Inflammatory macrophage treated with lipopolysaccharide for 1 hour (primary cell): ENCODE measurements at places on chromosomes 5 and 9.

DNA sequence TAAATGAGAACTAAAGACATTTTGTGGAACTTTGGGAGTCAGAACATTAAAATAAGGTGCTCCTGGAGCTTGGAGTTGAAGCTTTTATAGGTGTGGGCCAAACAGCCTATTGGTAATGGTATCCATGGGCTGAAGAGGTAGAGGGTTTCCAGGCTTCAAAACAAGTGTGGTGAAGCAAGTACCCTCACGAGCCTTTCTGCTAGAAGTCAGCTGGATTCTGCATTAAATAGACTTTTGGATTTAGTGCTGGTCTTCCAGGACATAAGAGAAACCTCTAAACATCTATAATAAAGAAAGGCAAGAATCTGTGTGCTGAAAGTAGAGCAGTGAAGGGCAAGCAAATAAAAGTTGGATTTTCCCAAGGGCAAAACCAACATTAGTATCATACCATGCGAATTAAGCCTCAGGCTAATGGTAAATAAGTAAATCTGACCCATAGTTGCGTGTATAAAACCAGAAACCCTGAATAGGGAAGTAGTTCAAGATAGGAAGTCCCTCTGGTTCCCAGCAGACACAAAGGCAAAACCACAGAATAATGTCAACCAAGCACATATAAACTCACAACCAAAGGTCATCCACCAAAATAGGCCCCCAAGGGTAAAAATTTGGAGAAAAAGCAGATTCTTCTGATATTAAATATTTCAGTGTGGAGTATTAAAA, 306.3 kb downstream of the TLE4 start:
- peak; percentile 79 for DNase-seq

GRCh38 chr5:153157156-153157555, 333.3 kb upstream of the GRIA1 start:
- DNase-seq = no peak

DNA sequence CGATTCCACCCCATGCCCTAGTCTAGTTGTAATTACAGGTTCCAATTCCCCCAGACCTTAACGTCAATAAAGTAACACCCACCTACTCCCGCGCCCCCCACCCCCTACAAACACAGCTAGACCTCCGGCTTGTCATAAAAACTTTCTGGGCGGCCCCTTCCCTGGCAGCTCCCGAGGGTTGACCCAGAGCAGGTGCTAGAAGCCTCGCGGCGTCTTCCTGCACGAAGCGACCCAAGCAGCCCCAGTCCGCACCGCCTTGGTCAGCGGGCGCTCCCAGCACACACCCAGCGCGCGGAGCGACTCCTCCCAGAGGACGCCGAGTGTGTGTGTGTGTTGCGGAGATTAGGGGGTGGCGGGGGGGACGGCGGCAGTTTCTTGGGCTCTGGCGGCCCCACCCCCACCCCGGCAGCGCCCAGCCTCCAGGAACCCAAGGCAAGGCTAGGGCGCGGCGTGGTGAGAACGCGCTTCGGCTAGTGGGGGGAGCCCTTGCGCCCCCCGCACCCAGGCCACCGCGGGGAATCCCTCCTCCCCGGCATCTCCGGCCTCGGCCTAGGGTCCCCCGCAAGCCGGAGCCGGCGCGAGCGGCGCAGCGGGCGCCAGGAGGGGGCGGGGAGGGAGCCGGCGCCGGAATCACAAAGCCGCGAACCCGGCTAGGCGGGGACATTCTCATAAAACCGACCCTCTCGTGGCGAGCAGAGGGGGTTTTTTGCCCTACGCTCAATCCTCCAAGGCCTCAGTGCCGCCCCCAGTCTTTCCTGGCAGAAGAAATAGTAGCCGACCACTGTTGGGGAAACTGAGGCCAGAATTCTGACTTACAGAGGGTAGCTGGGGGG, 2.2 kb downstream of the PCDH1 start:
- DNase-seq = no peak

GRCh38 chr9:132241840-132242620, 80.2 kb downstream of the NTNG2 start:
- DNase-seq = peak; percentile 47

GRCh38 chr5:1380011-1380817, 35.3 kb upstream of the CLPTM1L start:
- no peak for DNase-seq

DNA sequence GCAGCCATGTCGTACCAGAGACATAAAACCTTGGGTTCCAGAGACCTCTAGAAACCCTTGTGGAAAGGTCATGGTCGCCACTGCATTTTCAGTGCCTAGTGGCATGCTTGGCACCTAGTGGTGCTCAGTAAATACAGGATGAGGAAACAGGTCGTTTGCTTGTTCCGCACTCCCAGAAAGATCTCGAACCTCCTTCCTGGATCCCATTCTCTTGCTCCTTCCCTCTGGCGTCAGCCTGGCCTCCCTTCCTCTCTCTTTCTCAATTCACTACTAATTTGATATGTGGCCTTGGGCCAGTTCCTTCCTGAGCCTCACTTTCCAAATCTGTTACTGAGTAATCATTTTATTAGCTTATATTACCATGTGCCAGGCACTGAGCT, 4.4 kb downstream of the NDST1 start:
- DNase-seq = no peak

DNA sequence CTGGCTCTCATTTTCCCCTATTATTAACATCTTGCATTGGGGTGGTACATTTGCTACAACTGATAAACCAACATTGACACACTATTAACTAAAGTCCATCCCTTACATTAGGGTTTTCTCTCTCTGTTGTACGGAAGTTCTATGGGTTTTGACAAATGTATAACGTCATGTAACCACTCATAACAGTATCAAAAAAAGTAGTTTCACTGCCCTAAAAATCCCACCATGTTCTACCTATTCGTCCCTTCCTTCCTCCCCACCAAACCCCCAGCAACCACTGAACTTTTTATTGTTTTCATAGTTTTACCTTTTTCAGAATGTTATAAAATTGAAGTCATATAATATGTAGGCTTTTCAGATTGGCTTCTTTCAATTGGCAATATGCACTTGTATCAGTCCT, 40.1 kb downstream of the MLLT3 start:
- no peak for DNase-seq

DNA sequence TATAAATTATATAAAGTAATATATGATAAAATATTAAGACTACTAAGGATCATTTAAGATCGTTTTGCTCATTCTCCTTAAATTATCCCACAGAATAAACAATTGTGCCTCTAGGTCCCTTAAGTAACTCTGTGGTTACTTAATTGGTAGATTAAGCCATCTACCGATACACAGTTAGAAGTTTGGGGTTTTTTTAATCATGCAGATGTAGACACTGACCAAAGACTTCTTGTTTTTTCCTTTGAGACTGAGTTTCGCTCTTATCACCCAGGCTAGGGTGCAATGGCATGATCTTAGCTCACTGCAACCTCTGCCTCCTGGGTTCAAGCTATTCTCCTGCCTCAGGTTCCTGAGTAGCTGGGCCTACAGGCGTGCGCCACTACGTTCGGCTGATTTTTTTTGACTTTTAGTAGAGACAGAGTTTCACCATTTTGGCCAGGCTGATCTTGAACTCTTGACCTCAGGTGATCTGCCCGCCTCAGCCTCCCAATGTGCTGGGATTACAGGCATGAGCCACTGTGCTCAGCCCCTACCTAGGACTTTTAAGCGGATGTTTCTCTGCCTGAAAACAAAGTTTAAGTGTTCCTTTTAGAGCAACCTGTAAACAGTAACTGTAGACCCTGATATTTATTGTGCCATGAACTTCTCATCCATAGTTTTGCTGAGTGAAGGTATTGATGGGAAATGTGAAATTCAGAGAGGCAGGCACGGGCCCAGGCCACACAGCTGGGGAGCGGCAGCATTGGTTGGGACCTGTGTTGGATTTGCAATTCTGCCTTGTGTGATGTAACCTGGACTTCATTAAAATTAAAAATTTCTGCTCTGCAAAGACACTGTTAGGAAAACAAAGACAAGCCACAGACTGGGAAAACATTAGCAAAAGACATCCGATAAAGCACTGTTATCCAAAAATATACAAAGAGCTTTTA, 11.6 kb downstream of the CEL start:
- DNase-seq = peak; percentile 5

DNA sequence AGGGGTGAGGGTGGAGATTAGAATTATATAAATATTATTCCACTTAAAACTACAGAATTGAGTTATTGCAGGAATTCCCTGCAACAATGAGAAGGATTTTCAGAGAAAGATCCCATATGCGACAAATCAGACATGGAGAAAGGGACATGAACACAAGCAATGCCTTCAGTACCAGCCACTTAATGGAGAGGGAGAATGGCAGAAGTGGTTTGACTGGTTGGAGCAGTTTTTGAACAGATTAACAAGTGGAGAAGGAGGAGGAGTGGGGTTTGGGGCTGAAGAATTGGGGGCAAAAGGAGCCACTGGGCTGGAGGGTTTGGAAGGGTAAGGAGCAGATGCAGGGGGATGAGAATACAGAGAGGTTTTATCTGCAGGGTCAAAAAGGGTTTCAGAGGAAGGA, 620.9 kb upstream of the PTPRD start:
- DNase-seq = no peak

GRCh38 chr5:118247458-118247857, 740.9 kb downstream of the DTWD2 start:
- no peak for DNase-seq

- DNase-seq = peak; percentile 79
Measured at GRCh38 chr9:134698587-134699342, 57.2 kb downstream of the COL5A1 start.

DNA sequence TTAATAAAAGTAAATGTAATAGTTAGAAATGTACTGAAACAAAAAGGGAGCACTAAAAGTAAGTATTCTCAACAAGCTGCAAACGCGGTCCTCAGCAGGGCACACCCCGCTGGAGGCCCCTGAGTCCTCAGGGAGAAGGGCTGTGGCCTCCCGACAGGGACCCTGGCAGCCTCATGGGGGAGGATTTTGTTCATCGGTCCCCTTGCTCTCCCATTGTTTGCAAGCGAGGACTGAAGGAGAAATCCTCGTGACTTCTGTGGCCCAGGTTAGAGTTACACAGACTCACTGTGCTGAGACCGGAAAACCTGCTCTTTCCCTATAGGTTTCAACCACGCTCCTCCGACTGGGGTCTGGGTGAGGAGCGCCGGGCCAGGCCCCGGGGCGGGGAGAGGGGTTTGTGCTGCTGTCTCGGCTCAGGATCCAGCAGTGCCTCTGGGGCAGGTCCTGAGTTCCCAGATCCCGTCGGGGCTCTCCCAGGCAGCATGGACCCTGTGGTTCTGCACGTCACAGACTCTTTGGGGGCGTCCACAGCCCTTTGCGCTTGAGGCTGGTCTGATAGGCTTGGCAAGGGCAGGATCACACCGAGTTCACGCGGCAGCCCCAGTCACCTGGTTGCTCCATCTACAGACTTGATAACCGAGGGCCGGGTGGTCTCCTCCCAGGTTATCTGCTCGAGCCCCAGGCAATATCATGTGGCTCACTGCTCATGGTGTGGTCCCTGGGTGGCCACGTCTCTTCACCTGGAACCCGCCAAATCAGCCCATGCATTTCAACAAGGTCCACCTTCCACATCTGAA, 38.8 kb downstream of the MRPL36 start:
- DNase-seq = no peak

GRCh38 chr9:117825609-117826347, 121.6 kb downstream of the TLR4 start:
- DNase-seq = peak; percentile 64

DNA sequence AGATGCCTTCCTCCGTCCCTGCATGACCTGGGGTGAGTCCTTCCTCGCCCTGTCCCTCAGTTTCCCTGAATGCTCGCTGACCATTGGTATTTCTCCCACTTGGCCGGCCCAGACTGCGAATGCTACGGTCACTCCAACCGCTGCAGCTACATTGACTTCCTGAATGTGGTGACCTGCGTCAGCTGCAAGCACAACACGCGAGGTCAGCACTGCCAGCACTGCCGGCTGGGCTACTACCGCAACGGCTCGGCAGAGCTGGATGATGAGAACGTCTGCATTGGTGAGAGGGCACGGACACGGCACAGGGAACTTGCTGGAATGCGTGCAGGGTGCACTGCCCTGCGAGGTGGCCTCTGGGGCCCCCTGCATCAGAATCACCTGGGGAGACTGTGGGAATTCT, 77.1 kb downstream of the NTNG2 start:
- no peak for DNase-seq

GRCh38 chr9:87100001-87100400, 152.7 kb upstream of the GAS1 start:
- no peak for DNase-seq

DNA sequence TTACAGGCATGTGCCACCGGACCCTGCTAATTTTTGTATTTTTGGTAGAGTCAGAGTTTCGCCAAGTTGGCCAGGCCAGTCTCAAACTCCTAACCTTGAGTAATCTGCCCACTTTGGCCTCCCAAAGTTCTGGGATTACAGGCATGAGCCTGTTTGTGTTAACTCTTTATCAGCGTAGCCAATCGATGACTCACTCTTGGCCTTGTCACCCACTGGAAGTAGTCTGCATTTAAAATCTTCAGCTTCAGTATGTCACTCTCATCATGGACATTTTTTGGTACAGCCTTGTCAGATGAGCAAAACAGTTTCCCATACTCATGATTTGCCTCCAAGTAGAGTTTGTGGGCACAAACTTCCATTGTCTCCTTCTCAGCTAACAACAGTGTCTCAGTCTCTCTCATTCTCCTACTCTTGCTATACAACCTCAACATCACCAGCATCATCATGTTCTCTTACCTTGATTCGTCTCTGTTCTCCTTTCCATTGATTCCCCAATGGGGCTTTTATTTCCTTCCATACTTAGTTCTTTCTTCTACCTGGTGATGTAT, 22.5 kb downstream of the MUSK start:
- DNase-seq = no peak

- DNase-seq = no peak
Measured at GRCh38 chr9:137303151-137303892, 1.3 kb upstream of the NRARP start.

DNA sequence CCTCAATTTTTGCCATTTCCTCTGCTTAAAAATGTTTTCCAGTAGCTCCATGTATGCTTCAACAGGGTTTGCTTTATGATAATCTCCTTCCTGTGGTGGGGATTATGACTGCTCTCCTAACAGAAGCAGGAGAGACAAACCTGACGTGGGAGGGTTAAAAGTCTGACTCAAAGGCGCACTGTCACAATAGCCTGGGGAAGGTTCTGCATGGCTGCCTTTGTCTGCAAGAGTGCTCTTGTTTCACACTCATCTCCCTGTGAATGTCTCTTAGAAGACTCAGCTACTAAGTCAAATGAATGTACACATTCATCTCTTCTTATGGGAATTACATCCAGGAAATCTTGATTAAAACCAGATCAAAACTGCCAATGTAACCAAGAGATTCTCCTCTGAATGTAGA, 90.9 kb upstream of the MTAP start:
- DNase-seq = no peak

DNA sequence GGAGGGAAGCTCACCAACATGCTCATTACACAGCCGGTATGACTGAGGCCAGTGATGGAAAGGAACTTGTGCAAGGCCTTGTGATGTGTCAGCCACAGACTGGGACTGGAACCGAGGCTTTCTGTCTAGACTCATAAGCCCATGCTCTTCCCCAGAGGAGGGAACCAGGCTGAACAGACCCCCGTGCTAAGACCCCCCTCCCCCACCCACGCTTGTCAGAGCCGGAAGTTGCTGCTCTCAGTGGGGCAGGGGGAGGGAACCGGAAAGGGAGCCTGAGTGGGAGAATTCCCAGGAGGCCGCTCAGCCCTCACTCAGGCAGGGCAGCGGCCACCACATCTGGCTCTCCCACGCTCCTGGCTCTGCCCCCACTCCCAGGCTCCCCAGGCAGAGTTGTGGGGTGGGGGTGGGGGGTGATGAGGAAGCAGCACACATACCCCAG, 4.1 kb upstream of the PDGFRB start:
- peak; percentile 41 for DNase-seq
